Left cardiac atrium (tissue), 4 donors: ENCODE measurements at places on chromosomes 6 and 20.

DNA sequence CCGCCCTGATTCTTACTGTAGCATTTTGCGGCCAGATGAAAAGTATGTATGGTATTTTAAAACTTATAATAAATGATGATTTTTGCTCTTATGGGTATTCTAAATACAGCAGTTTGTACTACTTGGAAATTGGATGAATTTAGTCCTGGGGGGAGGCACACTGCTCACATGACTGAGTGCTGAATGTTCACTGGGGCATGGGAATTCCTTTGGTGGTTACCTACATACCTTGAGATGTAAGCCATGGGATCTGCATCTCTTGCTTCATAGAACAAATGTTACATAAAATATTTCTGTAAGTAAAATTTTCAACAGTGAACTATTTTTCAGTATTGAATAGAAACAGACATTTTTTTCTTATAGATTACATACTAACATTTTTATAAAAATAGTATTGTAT is 71.1 kb downstream of the FIG4 start:
- no peak for DNase-seq

DNA sequence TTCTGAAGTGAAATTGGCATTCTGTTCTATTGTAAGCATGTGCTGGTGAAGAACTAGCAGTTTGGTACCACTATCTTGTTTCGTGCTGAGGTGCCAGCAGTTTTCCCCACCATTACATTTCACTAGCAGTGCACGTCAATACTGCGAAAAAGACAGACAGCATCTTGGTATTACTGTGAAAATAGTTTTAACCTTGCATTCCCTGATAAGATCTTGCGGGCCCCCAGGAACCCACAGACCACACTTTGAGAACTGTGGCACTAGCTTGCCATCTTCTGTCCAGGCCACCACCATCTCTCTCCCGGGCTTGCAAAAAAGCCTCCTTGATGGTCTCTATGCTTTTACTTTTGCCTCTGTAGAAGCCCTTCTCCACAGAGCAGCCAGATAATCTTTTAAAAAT is 185.7 kb downstream of the BACH2 start:
- no peak for DNase-seq

DNA sequence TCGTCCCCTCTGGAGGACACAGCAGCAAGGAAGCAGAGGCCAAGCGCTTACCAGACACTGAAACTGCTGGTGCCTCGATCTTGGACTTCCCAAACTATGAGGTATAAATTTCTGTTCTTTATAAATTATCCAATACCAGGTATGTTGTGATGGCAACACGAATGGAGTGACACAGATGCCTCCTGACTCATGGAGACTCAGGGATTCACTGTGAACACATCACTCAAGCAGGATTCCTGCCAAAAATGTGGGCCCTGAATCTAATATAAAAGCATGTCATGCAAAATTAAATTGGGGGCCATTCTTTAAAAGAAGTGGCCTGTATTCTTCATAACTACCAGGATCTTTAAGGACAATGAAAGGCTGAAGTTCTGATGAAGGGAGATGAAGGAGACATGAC is 52.5 kb upstream of the SLC22A23 start:
- no peak for DNase-seq

GRCh38 chr6:150237626-150238025 is 94.8 kb downstream of the PPP1R14C start:
- DNase-seq: no peak

- DNase-seq: no peak
These were observed 157.9 kb downstream of the MRPL14 start for GRCh38 chr6:43969158-43969981.

- no peak for DNase-seq
These were observed 33.5 kb upstream of the NXT1 start for GRCh38 chr20:23317081-23317480.

- no peak for DNase-seq
These were observed 76.0 kb downstream of the SLX4IP start for GRCh38 chr20:10511170-10511508.

GRCh38 chr6:69279805-69280204 is 517.0 kb downstream of the LMBRD1 start:
- no peak for DNase-seq

- no peak for DNase-seq
These were observed 1.3 kb upstream of the SMLR1 start for GRCh38 chr6:130825772-130826441.

- DNase-seq: no peak
These were observed 146.9 kb downstream of the FUT9 start for GRCh38 chr6:96162711-96163120.

DNA sequence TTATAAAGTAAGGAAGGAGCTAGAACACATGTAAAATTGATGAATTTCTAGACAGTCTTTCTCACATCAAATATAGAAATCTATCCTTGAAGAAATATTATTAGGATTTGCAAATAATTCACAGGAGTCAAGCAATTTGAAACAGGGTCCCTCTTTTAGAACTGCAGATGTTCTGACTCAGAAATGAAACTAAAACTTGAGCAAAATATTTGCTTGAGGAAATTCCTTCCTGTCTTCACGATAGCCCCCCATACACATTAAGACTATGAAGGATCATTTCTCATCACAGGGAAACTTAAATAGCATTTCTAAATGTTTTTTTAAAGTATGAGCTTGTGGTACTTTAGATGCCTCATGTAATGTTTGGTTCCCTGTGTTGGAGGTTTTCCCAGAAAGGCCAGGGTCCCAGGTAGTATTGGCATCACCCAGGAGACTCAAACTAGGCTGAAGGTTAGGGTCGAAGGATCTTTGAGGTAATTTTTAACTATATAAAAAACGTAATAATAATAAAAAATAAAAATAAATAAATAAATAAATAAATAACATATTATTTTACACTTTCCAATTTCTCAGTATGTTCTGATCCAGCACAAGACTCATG is 144.0 kb upstream of the TBX18 start:
- no peak for DNase-seq

- no peak for DNase-seq
These were observed 45.2 kb upstream of the CTAGE9 start for GRCh38 chr6:131756039-131756438.

GRCh38 chr6:148528292-148528691 is 185.7 kb downstream of the SASH1 start:
- no peak for DNase-seq

DNA sequence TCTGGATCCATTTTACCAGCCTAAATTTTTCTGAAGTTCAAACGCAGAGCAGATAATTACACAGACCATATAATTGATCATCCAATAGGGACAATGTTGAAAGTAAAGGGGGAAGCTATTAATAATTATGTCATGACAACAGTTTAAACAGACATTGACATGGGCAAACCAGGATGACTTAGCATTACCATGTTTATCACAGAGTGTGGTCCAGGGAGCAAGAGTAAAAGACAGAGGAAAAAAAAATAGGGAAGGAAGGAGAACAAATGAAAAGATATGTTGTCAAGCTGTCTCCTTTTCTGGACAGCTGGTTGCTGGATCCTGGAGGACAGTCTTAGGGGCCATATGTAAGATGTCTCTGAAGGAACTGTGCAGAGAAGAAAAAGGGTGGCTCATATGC is 69.4 kb upstream of the FBXL4 start:
- DNase-seq: no peak

DNA sequence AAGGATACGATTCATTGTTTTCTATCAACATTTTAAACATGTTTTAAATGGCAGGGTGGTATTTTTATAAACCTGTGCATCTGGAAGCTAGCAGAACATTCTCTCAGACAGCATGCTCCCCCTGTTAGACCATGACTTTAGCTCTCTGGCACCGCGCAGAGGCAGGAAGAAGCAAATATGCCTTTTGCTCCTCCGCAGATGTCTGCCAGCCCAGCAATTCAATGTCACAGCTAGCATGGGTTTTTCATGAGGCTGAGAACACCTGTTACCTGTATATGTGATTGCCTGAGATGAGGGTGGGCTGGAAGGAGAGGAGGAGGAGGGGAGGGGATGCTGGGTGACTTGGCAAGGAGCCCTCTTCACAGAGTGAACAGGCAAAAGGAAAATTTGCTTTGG is 6.7 kb downstream of the MTCH1 start:
- no peak for DNase-seq

GRCh38 chr20:38196592-38196991 is 31.5 kb upstream of the TGM2 start:
- peak; percentile 90 for DNase-seq

DNA sequence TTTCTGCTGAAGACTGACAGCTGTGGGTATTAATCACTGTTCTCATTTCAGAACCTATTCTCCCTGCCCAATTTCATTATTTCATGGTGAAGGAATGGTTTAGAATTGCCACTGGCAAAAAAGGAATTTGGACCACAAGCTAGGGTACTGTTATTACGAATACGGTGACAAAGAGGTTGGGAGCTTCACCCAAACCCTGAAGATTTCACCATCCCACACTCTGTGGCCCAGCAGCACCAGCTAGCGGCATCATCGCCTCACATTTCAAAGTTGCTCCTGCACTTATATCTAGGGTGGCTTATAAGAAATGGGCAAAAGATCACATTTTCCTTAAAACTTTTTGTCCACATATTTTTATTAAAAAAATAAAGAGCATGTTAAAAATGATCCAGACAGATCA is 236.1 kb downstream of the SYNDIG1 start:
- no peak for DNase-seq

DNA sequence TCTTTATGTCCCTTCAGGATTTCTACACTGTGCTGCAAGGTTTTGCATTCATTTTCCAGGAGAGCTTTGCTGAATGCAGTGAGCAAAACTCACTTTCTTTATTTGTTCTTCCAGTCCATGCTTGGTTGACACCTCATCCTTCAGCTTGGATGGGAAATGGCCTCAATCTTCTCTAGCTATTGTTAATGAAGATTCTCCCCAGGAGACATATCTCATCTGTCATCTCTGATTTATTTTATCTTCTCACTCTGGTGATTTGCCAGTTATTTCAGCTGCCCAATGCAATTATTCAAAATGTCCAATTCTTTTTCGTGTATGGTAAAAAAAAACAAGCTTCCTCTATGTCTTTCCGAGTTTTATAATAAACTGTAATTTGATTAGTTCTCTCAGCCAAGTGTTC is 77.9 kb upstream of the PAK5 start:
- no peak for DNase-seq
